ENCODE measurements at places on chromosomes 3 and 15.

GRCh38 chr15:43544266-43544665 lies 26.9 kb downstream of the MAP1A start:
- no peak for DNase-seq

GRCh38 chr3:104952146-104952972 lies 414.4 kb upstream of the ALCAM start:
- DNase-seq, result no peak

DNA sequence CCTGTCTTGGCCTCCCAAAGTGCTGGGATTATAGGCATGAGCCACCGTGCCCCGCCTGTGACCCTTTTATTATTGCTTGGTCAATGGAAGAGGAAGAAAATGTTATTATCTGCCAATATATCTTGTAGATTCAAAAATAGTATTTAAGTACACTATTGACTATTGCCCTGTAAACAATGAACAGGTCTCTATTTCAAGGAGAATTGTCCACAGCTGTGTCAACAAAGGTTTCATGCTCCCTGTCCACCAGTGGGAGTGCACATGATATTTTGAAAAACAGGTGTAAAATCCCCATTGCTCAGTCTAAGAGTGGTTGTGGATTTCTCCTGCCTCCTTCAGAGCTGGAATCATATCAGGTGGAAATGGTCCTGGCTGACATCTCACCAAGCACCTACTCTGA lies 36.5 kb upstream of the IGF1R start:
- no peak for DNase-seq

DNA sequence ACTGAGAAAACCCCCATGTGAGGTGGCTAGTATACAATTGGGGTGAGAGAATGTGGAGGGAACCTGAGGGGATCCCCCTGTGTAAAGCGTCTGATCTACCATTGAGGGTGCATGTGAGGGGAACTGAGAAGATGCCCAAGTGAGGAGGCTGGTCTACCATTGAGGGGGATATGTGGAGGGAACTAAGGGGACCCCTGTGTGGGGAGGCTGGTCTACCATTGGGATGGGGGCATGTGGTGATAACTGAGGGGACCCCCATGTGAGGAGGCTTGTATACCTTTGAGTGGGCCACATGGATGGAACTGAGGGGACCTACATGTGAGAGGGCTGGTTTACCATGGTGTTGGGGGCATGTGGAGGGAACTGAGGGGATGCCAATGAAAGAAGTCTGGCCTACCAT lies 160.8 kb downstream of the FBLN2 start:
- DNase-seq, result no peak

- no peak for DNase-seq
These were observed at the start of gene SEMA6D for GRCh38 chr15:47717036-47717612. Gene SEMA6D, plus strand, starts transcription at chr15:47717505. Its CDS starts 42,294 bp downstream, at chr15:47759799.

DNA sequence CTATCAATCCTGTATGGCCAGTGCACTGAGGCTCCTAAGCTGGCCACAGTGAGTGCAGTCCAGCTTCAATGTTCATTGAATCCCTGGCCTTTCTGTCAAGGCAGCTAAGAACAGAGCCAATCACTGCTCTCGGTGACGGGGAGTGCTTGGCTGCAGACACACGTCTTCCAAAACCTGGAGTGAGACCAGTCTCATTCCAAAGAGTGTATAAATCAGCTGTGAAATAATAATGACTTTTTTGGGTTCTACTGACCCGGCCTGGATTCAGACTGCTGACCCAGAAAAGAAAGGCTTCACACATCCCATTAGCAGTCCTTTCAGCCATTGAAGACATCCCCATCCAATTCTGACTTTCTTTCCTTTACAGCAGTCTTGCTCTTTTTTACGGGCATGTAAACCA lies 665.5 kb downstream of the GBE1 start:
- no peak for DNase-seq

GRCh38 chr3:80663426-80663825 lies 895.6 kb upstream of the ROBO1 start:
- no peak for DNase-seq

DNA sequence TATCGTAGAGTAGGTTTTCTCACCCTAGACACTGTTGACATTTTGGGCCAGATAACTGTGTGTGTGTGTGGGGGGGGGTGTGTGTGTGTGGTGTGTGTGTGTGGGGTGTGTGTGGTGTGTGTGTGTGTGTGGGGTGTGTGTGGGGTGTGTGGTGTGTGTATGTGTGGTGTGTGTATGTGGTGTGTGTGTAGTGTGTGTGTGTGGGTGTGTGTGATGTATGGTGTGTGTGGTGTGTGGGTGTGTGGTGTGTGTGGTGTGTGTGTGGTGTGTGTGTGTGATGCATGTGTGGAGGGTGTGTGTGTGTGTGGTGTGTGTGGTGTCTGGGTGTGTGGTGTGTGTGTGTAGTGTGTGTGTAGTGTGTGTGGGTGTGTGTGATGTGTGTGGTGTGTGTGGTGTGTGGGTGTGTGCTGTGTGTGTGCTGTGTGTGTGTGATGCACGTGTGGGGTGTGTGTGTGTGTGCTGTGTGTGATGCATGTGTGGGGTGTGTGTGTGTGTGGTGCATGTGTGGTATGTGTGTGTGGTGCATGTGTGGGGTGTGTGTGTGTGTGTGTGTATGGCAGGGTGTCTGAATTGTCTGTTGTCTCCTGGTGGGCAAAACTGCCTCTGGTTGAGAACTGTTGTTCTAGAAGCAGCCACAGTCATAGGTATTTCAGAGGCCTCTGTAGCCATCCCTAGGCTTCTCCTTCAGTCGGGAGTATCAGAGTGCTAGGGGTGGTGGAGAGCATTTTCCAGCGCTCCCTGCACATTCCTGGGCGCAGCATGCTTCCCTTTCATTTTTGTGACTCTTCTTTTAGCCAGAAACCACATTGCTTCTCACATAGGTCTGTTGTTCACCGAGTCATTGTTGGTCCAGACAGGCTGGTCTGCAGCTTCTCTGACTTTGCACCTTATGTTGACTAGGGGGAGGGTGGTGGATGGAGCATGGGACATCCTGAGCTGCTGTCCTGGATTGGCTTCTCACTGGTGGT lies 84.4 kb downstream of the THSD4 start:
- DNase-seq, result no peak

- peak; percentile 5 for DNase-seq
These were observed 38.1 kb upstream of the IGDCC4 start for GRCh38 chr15:65460741-65461347.

DNA sequence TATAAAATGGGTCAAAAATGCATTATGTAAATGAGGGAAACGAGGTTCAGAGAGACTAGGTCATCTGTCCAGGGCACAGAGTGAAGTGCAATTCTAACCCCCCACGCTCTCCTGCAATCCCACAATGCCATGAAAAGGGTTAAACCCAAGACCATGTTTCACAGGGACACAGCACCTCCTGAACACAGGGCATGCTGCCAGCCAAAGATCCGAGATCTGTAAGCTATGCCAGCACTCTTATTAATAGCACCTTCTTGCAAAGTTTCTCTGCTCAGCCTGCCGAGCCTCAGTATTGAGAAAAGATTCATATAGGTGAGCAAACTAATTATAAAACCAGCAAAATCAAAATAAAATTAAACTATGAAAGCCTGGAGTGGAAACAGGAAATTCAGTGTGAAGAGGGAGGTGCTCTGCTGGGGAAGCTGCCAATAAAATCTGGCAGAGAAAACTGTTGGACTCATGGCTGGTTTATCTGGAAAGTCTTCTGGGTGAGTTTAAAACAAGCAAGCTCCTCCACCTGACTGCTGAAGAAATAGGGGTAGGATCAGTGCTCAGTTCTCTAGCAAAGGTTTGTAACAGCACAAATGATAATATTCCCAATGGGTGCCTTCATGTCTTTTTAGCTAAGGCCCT lies 50.3 kb downstream of the LRIG1 start:
- DNase-seq, result no peak

- no peak for DNase-seq
These were observed 260.7 kb downstream of the OPA1 start for GRCh38 chr3:193853511-193854219.

DNA sequence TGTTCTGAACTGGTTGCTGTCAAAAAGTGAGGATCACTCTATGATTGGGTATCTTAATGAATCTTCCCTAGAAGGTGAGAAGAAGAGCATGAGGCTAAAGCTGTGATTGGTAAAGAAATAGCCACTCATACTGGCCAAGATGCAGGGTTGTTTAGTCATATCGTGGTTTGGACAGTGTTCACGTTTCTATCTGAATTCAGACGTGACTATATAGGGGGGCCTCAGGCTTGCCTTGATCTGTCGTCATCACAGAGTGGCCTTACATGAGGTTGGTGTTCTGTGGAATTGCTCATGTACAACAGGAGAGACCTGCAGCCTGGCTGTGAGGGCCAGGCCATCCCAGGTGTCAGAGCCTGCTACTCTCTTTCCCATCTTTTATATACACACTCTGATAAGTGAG lies 12.4 kb downstream of the RTP2 start:
- no peak for DNase-seq

DNA sequence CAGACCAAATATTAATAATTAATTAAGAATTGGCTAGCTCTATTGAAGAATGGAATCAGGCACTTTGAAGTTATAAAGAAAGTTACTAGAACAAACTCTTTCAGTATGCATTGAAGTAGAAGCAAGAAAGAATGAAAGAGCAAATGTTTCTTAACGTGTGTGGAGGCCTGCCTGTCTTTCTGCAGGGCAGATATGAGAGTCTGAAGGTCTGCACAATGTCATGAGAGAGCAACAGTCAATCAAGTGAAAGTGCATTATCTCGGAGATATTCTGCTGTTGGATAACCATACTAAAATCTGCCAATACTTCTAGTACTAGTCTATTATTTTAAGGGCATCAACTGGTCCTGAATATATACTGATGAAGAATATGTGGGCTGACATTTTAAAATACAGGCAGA lies 1270.8 kb downstream of the ZPLD1 start:
- no peak for DNase-seq

GRCh38 chr15:73127302-73127936 lies 75.2 kb downstream of the NEO1 start:
- no peak for DNase-seq

DNA sequence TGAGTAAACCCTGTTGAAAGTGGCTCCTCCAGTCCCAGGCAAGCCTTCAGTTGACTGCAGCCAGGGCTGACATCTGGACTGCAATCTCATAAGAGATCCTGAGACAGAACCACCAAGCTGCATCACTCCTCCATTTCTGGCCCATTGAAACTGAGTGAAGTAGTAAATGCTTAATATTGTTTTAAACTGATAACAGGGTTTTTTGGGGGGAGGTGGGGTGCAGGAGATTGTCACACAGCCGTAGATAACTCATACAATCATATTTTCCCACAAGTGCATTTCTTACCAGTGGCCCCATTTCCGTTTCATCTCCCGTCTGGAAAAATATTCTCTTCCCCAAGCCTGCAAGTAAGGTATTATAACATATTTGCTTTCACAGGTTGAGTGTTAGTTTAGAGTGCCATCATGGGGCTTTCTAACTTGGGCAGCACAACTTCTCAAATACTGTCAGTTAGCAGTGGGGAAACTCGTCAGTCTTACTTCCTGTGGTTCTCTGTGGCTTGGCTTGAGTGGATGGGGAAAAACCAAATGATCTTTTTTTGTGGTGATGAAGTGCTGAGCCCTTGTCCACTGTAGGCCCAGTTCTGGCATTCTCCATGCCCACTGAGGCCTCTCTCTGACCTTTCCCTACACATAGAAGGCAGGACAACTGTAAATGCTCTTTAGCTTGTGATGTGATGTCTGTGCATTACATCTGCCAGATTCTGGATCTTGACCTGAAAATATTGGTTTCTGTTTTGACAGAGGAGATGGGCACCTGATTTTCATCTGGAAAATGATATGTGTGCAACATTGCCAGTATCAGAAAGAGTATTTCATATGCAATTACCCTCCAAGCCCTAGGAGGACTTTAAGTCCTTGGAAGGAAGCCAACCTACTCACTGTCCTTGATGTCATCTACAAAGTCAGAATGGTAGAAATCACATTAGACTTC lies 90.1 kb upstream of the BHLHE40 start:
- no peak for DNase-seq

DNA sequence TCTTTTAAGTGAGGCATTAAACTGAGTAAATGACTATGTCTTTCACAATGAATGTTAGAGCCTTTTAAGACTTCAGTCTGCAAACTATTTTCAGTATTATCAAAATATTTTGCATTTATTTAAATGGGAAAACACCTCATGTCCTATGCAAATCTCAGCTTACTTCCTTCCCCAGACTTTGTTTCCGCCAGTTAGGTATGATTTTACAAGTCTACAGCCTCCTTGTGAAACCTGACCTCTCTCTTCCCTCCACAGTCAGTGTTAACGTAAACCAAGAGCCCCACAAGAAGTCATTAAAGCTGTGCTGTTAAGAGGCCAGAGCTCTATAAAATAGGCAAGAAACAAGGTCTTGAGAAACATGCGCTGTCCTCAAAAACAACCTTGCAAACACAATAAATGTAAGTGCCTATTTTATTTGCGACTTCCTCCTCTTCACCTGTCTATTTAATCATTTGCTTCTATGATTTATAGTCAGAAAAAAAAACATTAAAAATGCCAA lies 48.3 kb downstream of the PRTG start:
- no peak for DNase-seq

DNA sequence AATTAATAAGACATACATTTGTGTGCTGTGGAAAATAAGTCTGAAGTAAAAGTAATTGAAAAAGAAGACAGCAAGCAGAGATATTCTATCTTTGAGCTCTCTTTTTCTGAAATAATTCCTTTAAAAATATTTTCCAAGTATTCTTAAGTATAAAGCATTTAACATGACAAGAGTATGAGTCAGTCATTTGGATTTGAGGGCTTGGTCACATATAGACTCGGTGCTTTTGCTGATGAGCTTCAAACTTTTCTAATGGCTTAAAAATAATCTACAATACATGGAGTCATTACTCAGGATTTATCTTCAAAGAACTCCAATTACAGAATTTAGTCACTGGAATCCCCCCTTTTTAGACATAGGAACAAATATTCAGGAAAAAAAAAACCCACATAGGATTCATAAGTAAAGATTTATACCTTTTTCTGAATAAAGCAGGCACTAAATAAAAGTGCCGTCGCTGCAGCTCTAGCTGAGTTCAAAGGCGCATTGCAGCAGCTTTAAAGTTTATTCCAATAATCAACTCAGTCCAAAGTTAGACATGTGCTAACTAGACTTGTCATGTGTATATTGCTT lies 147.5 kb downstream of the CTNNB1 start:
- no peak for DNase-seq

DNA sequence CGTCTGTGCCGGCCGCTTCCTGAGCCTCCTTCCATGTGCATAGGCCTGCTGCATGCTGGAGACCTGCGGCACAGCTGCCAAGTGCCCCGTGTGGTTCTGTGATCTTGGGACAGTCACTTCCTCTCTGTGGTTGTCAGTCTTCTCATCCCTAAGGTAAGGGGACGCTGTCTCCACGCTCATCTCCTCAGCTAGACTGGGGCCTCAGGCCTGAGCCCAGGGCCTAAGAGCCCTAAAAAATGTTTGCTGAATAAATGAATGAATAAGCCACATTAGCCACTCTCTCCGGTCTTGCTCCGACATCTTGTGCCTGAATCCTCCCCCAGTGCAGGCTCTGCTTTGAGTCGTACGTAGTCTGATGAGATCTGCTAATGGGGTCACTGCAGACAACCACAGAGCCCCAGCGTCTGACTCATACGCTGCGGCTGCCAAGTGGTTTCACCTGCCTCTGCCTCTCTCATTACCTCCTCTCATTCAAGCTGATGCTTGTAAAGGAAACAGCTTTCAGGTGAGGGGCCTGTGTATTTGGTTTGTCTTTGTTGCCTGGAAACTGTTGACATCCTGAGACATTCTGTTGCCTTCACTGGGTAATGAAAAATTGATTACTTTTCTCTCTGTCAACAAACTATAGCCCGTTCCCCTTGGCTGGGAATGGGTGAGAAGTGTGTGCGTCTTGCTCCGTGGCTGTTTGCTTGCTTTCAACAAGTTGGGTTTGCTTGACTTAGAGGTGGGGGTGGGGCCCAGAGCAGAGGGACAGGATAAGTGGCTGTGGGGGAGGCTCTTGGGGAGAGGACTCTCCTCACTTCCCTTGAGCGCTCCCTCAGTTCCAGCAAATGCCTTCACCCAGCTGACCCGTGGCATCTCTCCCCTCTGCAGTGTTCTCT lies 15.9 kb downstream of the RPLP1 start:
- peak; percentile 65 for DNase-seq

Data from activated CD8-positive, alpha-beta memory T cell treated with anti-CD3 and anti-CD28 coated beads for 48 hours (primary cell).